ENCODE measurements at places on chromosomes 13 and 19. TPM values are rescaled to one million over a fixed set of nuclear protein-coding genes. Genes with fewer than 3 reads are reported as not detected.
A peak's percentile ranks its signal among the peaks of the same experiment; 100 is the strongest.

GRCh38 chr19:30037835-30038234 lies 95.8 kb downstream of the URI1 start:
- peaks cover 4% of the 10 kb centered on the region for H3K36me3 ChIP-seq
- no peak for DNase-seq
- no peak overlapping the region for H3K27ac ChIP-seq
- H3K27me3 ChIP-seq = no peaks in the 10 kb centered on the region
- no peaks in the 10 kb centered on the region for H3K4me1 ChIP-seq

DNA sequence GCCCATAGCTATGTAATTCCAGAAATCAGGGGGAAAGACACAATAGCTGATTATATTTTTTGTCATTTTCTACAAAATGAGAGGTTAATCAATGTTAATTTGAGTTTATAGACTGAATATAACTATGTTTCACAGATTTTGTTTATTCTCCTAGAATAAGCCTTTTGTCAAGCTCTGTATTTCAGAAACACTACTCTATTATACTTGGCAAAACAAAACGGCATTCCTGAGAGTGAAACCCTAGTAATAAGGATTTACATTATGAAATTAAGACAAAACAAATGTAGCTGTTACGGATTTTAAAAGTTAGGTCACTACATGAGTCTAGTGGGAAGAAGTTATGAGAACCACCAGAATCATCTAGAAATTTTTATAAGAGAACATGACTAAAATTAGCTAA lies 334.2 kb downstream of the KLF12 start:
- no peaks in the 10 kb centered on the region for H3K27me3 ChIP-seq
- H3K4me1 ChIP-seq = no peaks in the 10 kb centered on the region
- no peak overlapping the region for H3K27ac ChIP-seq
- H3K36me3 ChIP-seq = no peaks in the 10 kb centered on the region
- no peak for DNase-seq

The PCP2 gene
- not detected for total RNA-seq

GRCh38 chr13:84896128-84896527 lies 903.1 kb downstream of the SLITRK6 start:
- no peaks in the 10 kb centered on the region for H3K27me3 ChIP-seq
- no peak overlapping the region for H3K27ac ChIP-seq
- H3K4me3 ChIP-seq = no peak overlapping the region
- H3K4me1 ChIP-seq = no peaks in the 10 kb centered on the region
- no peak for DNase-seq
- H3K36me3 ChIP-seq = no peaks in the 10 kb centered on the region

- no peak overlapping the region for H3K4me3 ChIP-seq
- DNase-seq = no peak
- H3K27me3 ChIP-seq = no peaks in the 10 kb centered on the region
- no peaks in the 10 kb centered on the region for H3K36me3 ChIP-seq
- H3K4me1 ChIP-seq = no peaks in the 10 kb centered on the region
Observed at GRCh38 chr13:74709226-74709625, 575.0 kb upstream of the KLF12 start.

DNA sequence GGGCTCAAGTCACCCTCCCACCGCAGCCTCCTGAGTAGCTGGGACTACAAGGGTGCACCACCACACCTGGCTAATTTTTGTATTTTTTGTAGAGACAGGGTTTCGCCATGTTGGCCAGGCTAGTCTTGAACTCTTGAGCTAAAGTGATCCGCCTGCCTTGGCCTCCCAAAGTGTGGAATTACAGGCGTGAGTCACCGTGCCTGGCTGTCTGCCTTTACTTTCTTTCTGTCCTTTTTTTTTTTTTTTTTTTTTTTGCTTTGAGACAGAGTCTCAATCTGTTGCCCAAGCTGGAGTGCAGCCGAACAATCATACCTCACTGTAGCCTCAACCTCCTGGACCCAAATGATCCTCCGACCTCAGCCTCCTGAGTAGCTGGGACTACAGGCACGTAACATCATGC lies 25.0 kb upstream of the OR1M1 start:
- no peaks in the 10 kb centered on the region for H3K4me1 ChIP-seq
- DNase-seq = no peak
- no peaks in the 10 kb centered on the region for H3K36me3 ChIP-seq
- H3K4me3 ChIP-seq = no peak overlapping the region

The FREM2 gene
- total RNA-seq = 0.16 TPM

The RAB4B gene
- 28.1 TPM for total RNA-seq

- no peaks in the 10 kb centered on the region for H3K27me3 ChIP-seq
- DNase-seq = no peak
- no peaks in the 10 kb centered on the region for H3K36me3 ChIP-seq
- no peak overlapping the region for H3K27ac ChIP-seq
- H3K4me1 ChIP-seq = no peaks in the 10 kb centered on the region
Observed at GRCh38 chr19:6568010-6568526, 22.9 kb downstream of the CD70 start.

- H3K4me1 ChIP-seq = no peaks in the 10 kb centered on the region
- peaks cover 6% of the 10 kb centered on the region for H3K36me3 ChIP-seq
- no peak overlapping the region for H3K27ac ChIP-seq
Observed at GRCh38 chr13:101065329-101065728, 351.0 kb downstream of the NALCN start.

The NLRP8 gene
- not detected for total RNA-seq

The LAMP1 gene
- 210 TPM for total RNA-seq

The FSTL3 gene
- total RNA-seq = 134 TPM

GRCh38 chr13:75881109-75881775 lies 245.1 kb downstream of the LMO7 start:
- no peak overlapping the region for H3K27ac ChIP-seq
- no peaks in the 10 kb centered on the region for H3K27me3 ChIP-seq
- H3K4me3 ChIP-seq = no peak overlapping the region
- DNase-seq = no peak
- H3K4me1 ChIP-seq = peaks cover 5% of the 10 kb centered on the region

DNA sequence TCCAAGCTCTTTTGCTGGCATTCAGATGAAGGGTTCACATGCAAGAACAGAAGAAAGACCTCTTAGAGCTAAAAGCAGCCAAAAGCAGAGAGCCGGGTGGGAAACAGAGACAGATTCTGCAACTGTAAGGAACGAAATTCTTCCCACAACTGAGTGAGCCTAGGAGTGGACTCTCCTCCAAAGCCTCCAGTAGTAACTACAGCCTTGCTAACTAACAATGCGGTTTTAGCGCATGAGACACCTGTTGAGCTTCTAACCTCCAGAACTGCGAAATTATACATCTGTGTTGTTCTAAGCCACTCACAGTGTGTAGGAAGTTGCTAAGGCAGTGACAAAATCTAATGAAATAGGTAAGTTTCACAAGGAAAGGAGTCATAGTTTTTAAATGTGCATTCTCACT lies 98.1 kb upstream of the SLITRK1 start:
- DNase-seq = no peak
- no peaks in the 10 kb centered on the region for H3K27me3 ChIP-seq
- no peak overlapping the region for H3K4me3 ChIP-seq

The PRX gene
- total RNA-seq = 4.9 TPM

DNA sequence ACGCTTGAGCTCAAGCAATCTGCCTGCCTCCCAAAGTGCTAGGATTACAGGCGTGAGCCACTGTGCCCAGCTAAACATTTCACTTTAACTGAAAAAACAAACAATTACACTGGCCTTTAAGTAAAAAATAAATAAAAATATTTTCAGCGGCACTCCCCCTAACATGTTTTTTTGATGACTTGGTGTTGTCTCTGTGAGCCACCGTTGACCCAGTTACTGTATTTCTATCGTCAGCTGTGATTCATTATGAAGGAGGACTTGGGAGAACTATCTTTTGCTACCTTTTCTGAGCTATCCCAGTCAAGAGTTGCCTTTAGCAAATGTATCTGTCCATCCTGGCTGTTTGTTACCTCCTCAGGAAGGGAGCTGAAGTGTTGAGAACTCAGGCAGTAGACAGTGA lies 18.5 kb upstream of the C19orf33 start:
- H3K27ac ChIP-seq = no peak overlapping the region
- no peaks in the 10 kb centered on the region for H3K27me3 ChIP-seq
- H3K4me1 ChIP-seq = no peaks in the 10 kb centered on the region
- no peak overlapping the region for H3K4me3 ChIP-seq
- no peak for DNase-seq
- peaks cover 12% of the 10 kb centered on the region for H3K36me3 ChIP-seq

The SLITRK5 gene
- total RNA-seq = 0.45 TPM

- H3K4me3 ChIP-seq = peak overlapping the region; percentile 91
- no peaks in the 10 kb centered on the region for H3K36me3 ChIP-seq
- H3K27me3 ChIP-seq = no peaks in the 10 kb centered on the region
- H3K4me1 ChIP-seq = no peaks in the 10 kb centered on the region
Observed at GRCh38 chr19:1206150-1206863, 729 bp downstream of the STK11 start.

DNA sequence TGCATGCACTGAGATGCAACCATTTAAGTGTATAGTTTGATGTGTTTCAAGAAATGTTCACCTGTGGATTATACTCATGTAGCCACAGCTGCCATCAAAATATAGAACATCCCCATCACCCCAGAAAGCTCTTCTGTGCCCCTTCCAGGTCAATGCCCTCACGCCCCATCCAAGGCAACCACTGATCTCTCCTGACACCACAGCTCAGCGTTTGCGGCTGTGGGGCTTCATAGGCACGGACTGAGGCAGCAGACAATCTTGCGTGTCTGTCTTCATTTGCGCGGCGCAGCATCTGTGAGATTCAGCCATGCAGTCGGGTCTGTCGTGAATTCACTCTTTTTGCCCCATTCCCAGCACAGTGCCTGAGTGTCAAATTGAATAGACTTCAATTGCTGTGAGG lies 153.8 kb upstream of the UQCRFS1 start:
- H3K4me1 ChIP-seq = no peaks in the 10 kb centered on the region
- DNase-seq = no peak
- no peak overlapping the region for H3K27ac ChIP-seq
- H3K27me3 ChIP-seq = no peaks in the 10 kb centered on the region

DNA sequence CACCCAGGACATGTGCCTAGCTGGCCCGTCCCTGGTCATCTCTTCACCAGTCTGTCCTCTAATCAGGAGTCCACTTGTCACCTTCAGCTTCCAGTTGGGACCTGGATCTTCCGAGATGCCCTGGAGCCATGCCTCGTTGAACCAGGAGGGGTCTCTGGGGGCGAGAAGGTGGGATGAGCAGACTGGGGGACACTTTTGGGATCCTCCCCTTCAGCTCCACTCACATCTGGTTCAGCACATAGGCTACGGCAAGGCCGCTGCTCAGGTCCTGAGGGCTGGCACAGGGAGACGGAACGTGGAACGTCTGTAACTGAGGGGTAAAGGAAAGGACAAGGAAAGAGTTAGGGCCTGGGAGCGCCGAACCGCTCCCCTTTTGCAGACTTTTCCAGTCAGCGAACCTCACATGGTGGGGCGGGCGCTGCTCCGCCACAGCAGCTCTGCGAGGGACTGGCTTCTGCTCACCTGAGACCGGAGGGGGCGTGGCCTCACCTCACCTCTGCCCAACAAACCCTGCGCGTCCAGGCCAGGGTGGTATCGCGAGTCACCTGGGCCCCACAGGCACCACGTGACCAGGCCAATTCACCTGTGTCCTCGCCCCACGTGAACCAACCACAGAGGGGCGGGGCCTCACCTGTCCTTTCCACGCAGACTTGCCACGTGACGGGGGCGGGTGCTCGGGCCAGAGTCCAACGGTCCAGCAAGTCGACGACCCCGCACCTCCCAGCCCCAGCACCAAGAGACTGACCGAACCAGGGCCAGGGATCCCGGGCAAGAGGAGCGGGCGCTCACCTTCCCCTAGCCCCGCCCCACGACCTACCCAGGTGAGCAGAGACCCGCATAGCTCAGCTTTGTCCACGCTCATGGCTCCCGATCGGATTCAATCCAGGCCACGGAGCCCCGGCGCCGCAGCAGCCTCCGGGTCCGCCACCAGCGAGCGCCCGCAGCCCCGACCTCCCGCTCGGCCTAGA lies at the start of gene HOOK2:
HOOK2 (minus strand) TSS at position 965 of the 968 bp plus-strand sequence; CDS start at position 862, 103 bp downstream.
- no peaks in the 10 kb centered on the region for H3K4me1 ChIP-seq
- peak within 1 kb of the TSS; percentile 76 for H3K27ac ChIP-seq
- H3K27me3 ChIP-seq = no peaks in the 10 kb centered on the region

- H3K4me1 ChIP-seq = no peaks in the 10 kb centered on the region
- peak overlapping the region; percentile 72 for H3K27ac ChIP-seq
- no peaks in the 10 kb centered on the region for H3K27me3 ChIP-seq
- DNase-seq = peak; percentile 80
- H3K4me3 ChIP-seq = peak overlapping the region; percentile 74
Observed at GRCh38 chr13:94548821-94549231, 47.1 kb downstream of the TGDS start.

The EML2 gene
- total RNA-seq = 42.4 TPM

DNA sequence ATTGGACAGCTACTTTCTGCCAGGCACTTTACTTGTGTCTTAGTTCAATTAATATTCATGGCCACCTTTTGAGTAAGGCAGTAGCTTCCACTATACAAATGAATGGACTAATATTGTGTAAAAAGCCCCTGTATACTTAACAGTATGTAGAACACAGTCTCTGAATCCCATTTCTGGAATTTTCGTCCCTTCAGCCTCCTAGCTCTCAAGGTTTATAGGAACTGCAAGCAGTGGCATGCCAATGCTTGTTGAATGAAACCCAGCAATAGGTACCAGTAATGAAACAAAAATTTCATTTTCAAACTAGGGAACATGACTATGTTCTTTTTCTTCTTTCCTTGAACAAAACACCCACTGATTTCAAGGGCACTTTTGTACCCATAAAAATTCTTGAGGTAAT lies 361.6 kb downstream of the TDRD3 start:
- no peak for DNase-seq
- H3K27me3 ChIP-seq = no peaks in the 10 kb centered on the region

The AMER2 gene
- not detected for total RNA-seq

The IL17D gene
- total RNA-seq = 9.2 TPM

The TPRX2 gene
- not detected for total RNA-seq

DNA sequence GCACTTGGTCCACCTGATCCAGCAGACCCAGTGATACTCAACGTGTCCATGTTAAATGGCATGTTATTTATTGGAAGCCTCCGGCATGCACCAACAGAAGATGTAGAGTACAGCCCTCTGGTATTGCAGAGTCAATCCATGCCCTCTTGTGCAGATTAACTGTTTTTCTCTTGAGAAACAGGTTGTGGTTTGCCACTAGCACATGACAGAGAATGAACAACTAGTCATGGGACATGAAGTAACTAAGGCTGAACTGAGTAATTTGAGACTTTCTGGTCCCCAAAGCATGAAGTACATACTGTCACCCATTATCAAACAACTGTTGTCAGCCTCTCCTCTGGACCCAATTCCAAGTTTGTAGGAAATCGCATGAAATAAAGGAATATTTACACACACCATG lies 3.2 kb downstream of the ZNF562 start:
- H3K27me3 ChIP-seq = no peaks in the 10 kb centered on the region
- no peaks in the 10 kb centered on the region for H3K4me1 ChIP-seq
- DNase-seq = no peak
- H3K27ac ChIP-seq = no peak overlapping the region
- H3K36me3 ChIP-seq = peaks cover 6% of the 10 kb centered on the region

The NCLN gene
- 29.6 TPM for total RNA-seq

GRCh38 chr19:48290771-48291488 lies 21.0 kb downstream of the ZNF114 start:
- H3K36me3 ChIP-seq = no peaks in the 10 kb centered on the region
- H3K27me3 ChIP-seq = no peaks in the 10 kb centered on the region
- no peak overlapping the region for H3K27ac ChIP-seq
- peak; percentile 88 for DNase-seq
- no peaks in the 10 kb centered on the region for H3K4me1 ChIP-seq

- no peak overlapping the region for H3K4me3 ChIP-seq
- no peaks in the 10 kb centered on the region for H3K27me3 ChIP-seq
- no peaks in the 10 kb centered on the region for H3K36me3 ChIP-seq
Observed at GRCh38 chr13:93709506-93710244, 483.1 kb downstream of the GPC6 start.

The CEACAM8 gene
- total RNA-seq = 0.19 TPM

GRCh38 chr13:41458761-41459431 lies 1.5 kb downstream of the RGCC start:
- DNase-seq = no peak
- no peaks in the 10 kb centered on the region for H3K36me3 ChIP-seq
- H3K27ac ChIP-seq = no peak overlapping the region
- H3K4me1 ChIP-seq = peaks cover 2% of the 10 kb centered on the region
- H3K27me3 ChIP-seq = no peaks in the 10 kb centered on the region

Measured in aorta (tissue), 5 donors.